Temporal lobe (tissue), 4 donors: ENCODE measurements at places on chromosomes 5 and 9. TPM values are rescaled to one million over a fixed set of nuclear protein-coding genes. Genes with fewer than 3 reads are reported as not detected.

The ELOVL7 gene
- total RNA-seq, result 3.9 TPM

The CTNND2 gene
- 115 TPM for total RNA-seq

The FYB1 gene
- total RNA-seq, result 1.5 TPM

The C9orf153 gene
- 0.25 TPM for total RNA-seq

The ATG12 gene
- 51.9 TPM for total RNA-seq

The SLC34A1 gene
- total RNA-seq, result not detected

The MEGF10 gene
- total RNA-seq, result 19.7 TPM
